ENCODE measurements at places on chromosomes 5 and 9. TPM values are rescaled to one million over a fixed set of nuclear protein-coding genes. Genes with fewer than 3 reads are reported as not detected.

Gene FOXD4
- 0.42 TPM for total RNA-seq

- DNase-seq = no peak
These were observed 242.2 kb downstream of the CSNK1G3 start for GRCh38 chr5:123753937-123754891.

- no peak for DNase-seq
These were observed 142.4 kb upstream of the ZNF608 start for GRCh38 chr5:124888622-124889485.

DNA sequence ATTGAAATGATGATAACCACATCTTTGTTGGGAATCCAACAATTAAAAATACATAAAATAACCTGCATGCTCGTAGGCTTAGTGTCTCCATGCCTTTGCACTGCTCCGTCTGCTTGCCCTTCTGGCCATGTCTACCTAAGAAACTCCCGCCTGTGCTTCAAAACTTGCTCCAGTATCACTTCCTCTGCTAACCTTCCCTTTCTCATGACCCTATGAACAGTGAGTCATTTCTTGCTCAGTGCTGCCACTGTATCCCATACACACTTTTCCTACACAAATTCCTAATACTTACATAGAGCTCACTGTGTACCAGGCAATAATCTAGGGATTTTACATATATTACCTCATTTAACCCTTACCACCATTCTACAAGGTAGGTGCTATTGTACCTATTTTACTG, 33.5 kb downstream of the TMEM245 start:
- no peak for DNase-seq

DNA sequence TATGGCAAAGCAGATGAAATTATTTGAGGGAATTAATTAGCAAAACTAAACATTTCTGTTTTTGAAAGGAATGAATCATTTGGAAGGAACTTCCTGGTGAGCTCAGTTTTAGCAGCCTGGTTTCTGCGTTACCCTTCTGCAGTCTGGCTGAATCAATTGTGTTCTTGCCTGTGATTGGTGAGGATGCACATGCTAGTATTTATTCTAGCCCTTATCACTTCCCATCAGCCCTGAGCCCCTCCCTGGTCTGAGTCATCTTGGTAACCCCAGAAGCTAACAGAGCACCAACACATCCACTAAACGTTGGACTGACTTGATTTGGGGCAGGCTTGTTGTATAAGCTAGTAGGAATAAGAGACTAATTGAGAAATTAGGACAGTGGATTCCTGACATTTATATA, 6.6 kb downstream of the TJP2 start:
- DNase-seq = no peak

Data from esophagus muscularis mucosa (tissue), 4 donors.